ENCODE measurements at places on chromosomes 12 and 14.

GRCh38 chr12:24121911-24122310 is 172.4 kb upstream of the SOX5 start:
- DNase-seq: no peak

DNA sequence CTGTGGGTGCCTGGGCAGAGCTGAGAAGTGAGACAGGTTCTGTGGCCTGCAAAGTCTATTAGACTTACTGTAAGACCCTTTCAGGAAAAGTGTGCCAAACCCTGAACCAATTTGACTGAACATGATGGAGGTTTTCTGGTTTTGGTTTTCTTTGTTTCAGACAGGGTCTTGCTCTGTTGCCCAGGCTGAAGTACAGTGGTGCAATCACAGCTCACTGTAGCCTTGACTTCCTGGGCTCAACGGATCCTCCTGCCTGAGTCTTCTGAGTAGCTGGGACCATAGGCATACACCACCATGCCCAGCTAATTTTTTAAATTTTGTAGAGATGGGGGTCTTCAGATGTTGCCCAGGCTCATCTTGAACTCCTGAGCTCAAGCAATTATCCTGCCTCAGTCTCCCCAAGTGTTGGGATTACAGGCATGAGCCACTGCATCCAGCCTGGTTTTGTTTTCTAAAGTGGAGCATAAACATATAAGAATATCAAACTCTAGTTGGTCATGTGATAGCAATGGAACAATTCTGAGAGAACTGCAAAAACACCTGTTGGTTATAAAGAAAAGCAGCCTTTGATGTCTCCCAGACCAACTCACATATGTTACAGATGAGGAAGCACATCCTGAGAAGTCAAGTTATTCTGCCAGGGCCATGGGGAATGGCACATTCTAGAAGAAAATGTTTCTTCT is 166.9 kb downstream of the FOXN3 start:
- no peak for DNase-seq

DNA sequence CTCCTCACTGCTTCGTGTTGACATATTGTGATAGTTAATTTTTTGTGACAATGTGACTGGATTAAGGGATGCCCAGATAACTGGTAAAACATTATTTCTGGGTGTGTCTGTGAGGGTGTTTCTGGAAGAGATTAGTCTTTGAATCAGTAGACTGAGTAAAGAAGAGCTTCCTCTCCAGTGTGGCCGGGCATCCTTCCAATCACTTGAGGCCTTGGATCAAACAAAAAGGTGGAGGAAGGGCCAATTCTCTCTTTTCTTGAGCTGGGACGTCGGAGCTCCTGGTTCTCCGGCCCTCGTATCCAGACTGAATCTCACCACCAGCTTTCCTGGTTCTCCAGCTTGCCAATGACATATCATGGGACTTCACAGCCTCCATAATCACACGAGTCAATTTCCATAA is 240.4 kb downstream of the CHST11 start:
- DNase-seq: no peak

- DNase-seq: no peak
Measured at GRCh38 chr12:92445253-92446082, 257.3 kb upstream of the PLEKHG7 start.

DNA sequence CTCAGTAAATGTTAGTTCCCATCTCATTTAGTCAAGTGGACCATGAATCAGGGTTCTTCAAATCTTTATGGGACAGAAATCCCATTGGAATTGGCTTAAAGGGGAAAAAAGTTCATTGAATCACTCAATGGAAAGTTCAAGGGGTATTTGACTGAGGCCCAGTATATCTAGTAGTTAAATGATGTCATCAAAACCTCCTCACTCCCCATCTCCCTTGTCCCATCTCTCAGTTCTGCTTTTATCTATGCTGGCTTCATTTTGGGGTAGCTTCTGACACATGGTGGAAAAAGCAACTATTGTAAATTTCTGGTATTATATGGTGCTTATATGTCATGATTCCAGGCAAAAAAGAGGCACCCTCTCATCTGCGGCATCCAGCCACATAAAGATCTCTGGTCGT is 51.9 kb downstream of the DAAM1 start:
- DNase-seq: no peak

- DNase-seq: no peak
Measured at GRCh38 chr12:117789195-117789912, 179.4 kb downstream of the KSR2 start.

DNA sequence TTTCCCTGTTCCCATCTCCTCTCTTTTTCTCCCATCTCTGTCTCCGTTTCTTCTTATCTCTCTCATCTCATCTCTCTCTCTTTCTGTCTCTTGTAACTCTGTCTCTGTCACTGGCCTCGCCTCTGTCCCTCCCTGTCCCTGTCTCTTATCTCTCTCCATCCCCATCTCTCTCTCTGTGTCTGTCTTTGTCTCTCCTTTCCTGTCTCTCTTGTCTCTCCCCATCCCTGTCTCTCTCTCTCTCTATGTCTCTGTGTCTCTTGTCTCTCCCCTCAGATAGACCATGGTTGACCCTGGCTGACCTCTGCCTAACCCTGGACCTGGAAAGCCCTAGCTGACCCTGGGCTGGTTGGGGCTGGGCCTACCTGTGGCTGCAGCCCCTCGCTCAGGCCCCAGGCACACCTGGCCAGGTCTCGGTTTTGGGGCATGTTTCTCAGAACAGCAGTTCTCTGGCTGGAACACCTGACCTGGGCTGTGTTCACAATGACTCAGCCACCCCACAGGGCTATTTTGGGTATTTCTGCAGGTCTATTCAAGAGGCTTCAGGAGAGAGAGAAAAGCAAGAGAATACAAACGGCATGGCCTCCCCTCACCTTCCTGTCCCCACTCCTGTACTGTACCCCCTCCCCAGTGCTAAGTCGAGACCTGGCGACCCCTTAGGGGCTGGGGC is 174.4 kb downstream of the TMEM121 start:
- no peak for DNase-seq
